ENCODE measurements at places on chromosomes 3 and 15. TPM values are rescaled to one million over a fixed set of nuclear protein-coding genes. Genes with fewer than 3 reads are reported as not detected.

- no peak for DNase-seq
Measured at GRCh38 chr15:97061392-97061791, 730.9 kb downstream of the NR2F2 start.

DNA sequence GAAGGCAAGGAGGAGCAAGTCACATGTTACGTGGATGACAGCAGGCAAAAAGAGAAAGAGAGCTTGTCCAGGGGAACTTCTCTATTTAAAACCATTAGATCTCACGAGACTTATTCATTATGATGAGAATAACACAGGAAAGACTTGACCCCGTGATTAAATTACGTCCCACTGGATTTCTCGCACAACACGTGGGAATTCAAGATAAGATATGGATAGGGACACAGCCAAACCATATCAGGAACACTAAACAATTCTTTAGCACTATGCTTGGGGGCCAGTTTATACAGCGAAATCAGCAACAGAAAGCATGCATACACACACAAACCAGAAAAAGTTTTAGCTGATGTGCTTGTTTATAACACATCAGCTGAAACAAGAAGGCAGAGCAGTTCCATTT is 704.2 kb downstream of the OTOL1 start:
- DNase-seq, result no peak

The ARL8B gene
- 67.3 TPM for total RNA-seq

GRCh38 chr3:81726735-81727134 is 34.7 kb downstream of the GBE1 start:
- no peak for DNase-seq

GRCh38 chr15:40594429-40594836 is 384 bp downstream of the KNL1 start:
- DNase-seq, result peak; percentile 82

DNA sequence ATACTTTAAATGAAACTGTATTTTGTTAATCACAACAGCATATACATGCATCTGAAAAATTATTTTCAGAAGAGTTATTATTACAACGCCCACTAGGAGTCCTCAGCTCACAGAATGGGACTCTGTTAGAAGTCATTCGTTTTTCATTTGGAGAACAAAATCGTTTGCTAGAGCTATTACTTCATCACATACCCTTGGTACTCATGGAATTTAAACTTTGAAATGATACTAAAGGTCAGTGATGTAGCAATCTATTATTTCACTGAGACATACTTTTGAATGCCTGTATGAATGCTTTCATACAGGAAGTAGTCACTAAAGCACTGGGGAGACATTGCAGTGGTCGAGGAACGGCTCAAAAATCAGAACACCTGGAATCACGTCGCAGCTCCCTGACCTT is 198.1 kb downstream of the MBNL1 start:
- DNase-seq, result no peak

The PPP1R14D gene
- total RNA-seq, result not detected

- DNase-seq, result peak; percentile 94
Measured at GRCh38 chr3:158731938-158732855, at the start of gene RARRES1. RARRES1 (minus strand) TSS chr3:158732457; CDS start chr3:158732415, 42 bp downstream.

DNA sequence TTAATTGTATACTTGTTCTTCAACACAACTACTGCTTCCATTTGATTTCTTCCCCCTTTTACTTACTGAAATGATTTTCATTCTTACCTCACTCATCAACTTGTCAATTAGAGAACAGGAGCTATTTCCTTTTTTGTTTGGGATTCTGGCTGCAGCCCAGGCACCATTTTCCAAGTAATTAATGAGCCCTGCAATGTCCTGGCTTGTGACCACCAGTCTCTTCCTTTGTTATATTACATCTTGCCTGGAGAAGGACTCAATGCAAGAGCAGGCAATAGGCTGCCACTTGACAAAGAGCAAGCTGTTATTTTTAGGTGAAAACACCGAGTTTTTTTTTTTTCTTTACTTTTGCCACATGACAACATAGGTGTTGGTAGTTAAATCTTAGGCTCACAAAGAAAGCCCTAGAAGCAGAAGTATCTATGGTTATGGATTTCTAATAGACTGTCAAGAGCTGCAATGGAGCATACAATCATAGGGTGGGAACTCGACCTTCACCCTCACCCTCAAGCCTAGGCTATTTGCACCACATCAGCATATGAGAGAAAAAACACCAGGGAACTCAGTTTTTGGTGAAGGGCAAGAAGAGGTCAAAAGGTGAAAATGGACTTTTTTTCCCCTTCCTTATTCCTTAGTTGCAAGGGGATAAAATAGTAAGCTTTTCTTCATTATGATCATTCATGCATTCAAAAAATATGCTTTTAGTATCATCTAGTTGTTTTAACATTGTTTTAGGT is 114.9 kb downstream of the TNIK start:
- DNase-seq, result no peak

DNA sequence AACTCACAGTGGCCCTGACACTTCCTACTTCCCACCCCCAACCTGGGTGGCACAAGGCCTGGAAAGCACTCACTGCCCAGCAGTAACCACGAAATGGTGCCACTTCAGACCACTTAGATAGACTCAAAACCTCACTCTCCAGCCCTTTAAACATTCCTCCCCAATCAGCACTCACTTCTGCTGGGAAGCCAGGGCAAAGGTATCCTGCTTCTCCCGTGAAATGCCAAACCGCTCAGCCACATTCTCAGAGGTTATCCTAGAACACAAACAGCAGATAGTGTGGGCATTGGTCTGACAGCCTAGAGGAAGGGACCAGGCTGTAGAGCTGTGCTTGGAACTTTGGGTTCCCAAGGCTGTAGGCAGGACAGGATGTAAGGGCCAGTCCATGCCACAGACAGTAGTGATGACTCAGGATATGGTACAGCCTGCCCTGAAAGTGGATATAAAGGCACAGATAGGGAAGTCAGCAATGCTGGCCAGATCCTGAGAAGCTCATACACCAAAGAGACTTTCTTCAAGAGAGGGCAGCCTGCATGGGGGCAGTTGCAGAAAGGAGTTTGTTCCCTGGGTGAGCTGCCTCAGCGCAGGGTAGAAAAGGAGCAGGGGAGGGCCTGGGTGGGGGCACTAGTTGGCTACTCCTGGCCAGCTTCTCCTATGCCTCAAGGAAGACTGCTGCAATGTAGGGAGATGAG is 9.2 kb downstream of the ACAA1 start:
- DNase-seq, result peak; percentile 26
